ENCODE measurements at places on chromosomes 12 and 14.

DNA sequence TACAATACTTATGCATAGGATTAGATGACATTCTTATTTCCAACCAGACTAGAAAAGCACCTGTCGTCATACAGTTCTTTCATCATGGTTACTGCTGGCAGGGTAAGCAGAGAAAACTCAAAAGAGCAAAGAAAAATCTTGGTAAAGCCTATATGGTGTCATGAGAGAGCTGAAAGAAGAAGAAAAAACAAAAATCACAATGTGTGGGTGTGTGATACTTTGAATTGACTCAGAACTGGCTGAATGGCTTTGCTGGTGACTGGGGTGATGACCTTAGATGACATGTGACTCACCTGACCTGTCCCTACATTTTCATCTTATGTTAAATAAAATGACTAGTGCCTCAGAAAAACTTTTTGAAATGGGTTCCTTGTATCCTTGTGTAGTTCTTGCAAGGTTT lies 278.1 kb upstream of the LMO3 start:
- no peak for DNase-seq

DNA sequence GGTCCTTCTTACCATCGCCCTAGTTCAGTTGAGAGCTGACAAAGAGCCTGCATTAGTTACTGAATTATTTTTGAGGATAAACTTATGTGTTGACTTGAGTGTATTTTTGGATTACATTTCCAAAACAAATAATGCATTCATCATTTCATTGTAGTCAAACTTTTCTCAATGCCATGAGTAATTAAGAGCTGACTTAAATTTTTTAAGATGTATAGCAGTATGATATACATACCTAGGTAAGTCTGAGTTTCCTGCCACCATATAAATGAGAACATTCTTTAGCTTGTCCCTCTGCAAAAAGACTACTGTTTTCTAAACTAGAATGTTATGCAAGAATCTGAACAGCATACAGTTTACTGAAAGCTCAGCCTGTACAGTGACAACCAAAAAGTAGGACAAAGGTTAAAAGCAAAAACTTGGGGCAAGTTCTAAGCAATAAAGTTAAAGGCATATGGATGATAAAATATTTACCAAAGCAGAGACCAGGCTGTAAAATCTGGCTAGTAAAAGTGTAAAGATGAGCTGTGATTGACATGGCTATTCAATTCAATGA lies 82.1 kb upstream of the FERMT2 start:
- DNase-seq: no peak

- DNase-seq: no peak
Measured at GRCh38 chr12:75944905-75945432, 86.6 kb downstream of the PHLDA1 start.

GRCh38 chr12:16174282-16174681 lies 103.2 kb downstream of the SLC15A5 start:
- DNase-seq: no peak

GRCh38 chr14:98926801-98927200 lies 345.2 kb downstream of the BCL11B start:
- DNase-seq: no peak

GRCh38 chr12:85016413-85016812 lies 19.7 kb downstream of the TSPAN19 start:
- DNase-seq: no peak

DNA sequence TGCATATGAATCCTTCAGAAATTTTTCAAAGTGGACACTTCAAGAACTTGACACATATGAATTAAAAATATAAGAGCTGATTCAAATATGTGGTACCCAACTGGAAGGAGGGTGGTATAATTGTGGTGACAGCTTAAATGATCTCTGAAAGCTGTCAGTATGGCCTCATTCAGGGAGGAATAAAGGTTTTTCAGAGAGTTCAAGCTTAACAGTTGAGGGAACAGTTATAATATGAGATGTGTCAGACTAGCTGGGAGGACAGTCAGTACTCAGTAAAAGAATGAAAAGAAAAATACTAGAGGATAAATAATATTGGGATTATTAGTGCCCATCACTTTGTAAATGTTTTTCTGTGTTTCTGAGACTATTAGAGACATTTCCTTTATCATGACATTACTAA lies 277.5 kb downstream of the RASSF9 start:
- DNase-seq: no peak

GRCh38 chr14:27056586-27056985 lies 458.8 kb upstream of the NOVA1 start:
- no peak for DNase-seq

- no peak for DNase-seq
Measured at GRCh38 chr12:19181666-19182426, 52.3 kb downstream of the PLEKHA5 start.

DNA sequence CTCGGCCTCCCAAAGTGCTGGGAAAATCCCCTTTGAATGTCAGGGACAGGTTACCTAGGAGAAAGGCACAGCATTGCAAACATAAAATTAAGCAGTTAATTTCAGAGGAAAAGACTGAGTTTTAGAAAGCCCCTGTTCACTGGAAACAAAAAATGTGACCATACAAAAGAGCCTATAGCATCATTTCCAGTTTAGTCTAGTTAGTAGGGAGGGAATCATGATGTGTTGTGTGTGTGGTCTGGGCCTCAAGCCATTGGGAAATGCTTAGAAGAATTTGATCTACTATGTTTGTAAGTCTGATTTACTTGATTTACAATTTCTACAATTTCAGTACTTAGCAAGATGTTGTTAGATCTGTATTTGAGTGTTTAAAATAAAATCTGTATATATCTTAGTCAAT lies 47.1 kb upstream of the RERG start:
- DNase-seq: no peak

- no peak for DNase-seq
Measured at GRCh38 chr14:68389943-68390342, 402.9 kb downstream of the ZFP36L1 start.

DNA sequence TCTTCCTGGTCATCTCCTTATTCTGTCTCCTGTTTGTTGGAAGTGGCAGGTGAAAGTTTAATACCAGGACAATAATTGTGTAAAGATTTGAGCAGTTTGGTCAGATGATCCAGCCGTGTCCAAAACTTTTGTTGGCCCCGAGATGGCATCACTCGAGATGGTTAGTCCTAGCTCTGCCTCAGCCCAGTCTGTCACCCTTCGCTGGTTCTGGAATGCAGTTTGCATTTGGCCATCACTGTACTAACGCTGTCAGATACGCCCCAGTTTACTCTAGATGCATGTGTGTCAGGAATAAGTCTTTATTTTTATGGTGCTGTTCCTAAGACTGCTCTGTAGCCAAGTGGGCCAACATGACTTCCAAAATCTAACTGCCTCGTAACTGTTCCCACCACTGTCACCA lies 79.6 kb downstream of the MOK start:
- DNase-seq: no peak

DNA sequence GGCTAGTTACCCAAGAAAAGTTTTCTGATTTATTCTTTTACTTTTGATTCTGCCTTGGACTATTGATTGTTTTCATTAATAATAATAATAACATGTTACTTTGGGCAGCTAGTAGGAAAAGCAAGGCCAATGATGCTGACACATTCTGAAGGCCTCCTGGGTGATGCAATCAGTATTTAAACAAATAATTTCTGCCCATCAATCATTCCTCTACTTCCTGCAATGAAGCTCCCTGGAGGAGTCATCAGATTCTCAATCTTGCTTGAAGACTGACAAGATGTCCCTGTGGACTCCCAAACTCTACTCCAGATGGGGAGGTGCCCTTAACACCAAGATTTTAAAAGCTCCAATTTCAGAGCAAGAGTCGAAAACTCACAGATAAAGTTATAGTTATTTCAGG lies at the start of gene SPX:
SPX (plus strand) TSS at position 244 of the 400 bp plus-strand sequence. CDS start 177 bp downstream, outside the sequence.
- DNase-seq: no peak

- DNase-seq: no peak
Measured at GRCh38 chr12:99110868-99111267, 465.8 kb downstream of the APAF1 start.

DNA sequence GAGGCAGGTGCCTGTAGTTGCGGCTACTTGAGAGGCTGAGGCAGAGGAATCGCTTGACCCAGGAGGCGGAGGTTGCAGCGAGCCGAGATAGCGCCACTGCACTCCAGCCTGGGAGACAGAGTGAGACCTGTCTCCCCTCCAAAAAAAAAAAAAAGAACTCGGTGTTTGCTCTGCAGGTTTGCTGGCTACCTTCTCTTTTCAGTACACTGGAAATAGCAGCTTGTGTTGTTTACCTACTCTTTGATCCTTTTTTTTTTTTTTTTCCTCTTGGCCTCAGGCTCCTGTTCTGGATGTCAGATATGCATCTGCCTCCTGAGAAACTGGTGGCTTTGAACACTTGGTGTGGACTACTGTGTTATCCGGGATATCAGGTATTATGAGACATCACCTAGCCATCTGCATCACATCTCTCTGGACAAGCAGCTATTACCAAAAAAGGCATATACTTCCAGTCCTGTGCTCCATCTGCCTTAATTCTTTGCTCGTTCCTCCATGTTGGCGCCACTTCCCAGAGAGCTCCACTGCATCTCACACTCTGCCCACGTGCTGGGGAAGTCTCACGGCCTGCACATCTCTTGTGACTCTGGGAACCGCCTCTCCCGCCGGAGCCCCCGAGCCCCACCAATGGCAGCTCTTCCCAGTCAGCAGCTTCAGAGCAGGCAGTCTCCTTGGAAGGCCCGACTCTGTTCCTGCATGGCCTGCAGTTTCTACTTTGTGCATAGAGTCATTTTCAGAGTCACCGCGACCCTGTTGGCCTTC lies 50.9 kb upstream of the TRAF3 start:
- DNase-seq: no peak

DNA sequence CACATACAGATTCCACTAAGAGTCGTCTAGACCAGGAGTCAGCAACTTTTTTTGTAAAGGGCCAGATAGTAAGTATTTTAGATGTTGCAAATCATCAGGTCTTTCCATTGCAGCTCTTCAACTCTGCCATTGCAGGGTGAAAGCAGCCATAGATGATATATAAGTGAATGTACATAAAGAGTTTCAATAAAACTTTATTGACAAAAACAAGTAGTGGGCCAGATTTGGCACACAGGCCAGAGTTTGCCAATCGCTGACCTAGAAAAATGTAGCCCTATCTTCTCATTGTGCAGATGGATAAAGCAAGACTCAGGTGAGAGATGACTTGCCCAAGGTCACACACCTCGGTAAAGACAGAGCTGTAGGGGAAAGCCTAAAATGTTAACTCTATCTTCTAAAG lies 474.7 kb downstream of the MED13L start:
- DNase-seq: no peak

DNA sequence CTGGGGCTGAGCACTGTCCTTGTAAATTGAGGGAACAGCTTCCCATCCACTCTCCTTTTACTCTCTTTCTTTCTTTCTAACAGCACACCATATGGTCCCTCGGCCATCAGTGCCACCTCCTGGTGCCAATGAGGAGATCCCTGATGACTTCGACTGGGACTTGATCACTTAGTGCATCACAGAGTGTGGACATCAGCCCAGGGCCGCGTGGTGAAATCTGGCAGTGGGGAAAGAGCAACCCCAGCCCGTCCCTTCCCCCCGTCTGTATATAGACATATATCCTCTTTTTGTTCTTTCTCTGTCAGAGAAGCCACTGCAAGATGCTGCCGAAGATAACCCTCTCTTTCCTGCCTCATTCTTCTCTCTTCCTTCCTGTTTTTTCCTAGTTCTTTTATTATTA lies 13.5 kb downstream of the C3AR1 start:
- DNase-seq: no peak

- no peak for DNase-seq
Measured at GRCh38 chr12:125889742-125890141, 824.5 kb downstream of the AACS start.

DNA sequence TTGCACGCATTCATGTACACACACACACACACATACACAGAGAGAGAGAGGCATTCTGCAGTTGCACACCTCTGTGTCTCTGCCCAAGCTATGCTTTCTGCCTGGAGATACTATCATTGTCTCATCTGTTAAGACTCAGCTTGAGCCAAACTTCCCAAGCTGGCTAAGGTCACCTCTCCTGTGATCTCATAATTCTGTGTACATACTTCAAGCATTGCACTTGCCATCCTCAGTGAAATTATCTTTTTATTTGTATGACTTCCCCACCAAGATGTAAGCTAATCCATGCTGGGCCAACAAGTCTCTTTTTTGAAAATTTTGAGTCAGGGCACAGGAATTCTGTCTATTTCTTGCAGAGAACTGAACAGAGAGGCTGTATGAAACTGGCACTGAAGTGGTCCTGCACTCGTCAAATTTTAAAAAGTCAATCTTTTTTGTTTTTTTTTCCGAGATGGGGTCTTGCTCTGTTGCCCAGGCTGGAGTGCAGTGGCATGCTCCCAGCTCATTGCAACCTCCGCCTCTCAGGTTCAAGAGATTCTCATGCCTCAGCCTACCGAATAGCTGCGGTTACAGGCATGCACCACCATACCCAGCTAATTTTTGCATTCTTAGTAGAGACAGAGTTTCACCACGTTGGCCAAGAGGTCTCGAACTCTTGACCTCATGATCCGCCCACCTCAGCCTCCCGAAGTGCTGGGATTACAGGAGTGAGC lies 44.3 kb downstream of the TMTC1 start:
- DNase-seq: no peak

DNA sequence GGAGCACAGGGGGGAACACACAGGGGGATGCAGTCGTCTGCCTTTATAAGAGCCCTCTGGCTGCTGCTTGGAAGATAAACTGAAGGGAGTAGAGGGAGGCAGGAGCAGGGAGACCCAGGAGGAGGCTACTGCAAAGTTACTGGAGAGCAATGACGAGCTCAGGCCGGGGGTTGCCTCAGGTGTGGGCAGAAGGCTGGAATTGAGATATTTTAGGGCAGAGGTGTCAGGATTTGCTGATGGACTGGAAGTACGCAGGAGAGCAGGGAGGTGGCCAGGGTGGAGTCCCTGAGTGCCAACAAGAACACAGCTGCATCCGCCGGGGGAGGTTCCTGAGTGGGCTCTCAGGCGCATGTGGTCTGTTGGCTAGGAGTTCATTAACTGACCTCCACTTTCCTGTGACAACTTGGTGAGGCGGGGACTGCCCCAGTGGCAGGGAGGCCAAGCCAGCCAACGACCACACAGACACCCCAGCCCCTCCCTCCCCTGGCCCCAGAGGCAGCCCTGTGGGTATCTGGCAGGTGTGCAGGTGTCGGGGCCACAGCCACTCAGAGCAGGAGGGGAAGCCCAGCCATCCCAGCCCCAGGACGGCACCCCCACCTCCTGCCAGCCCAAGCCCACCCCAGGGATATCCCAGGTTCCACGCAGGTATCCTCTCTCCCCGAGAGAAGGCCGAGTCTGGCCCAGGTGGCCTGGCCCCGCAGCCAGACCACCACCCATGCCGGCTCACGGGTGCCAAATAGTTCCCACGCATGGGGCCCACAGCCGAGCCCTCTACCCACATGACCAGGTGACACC lies 85.4 kb downstream of the NCOR2 start:
- no peak for DNase-seq
